SK-N-SH (cell line): ENCODE measurements at places on chromosomes 3 and 15.

DNA sequence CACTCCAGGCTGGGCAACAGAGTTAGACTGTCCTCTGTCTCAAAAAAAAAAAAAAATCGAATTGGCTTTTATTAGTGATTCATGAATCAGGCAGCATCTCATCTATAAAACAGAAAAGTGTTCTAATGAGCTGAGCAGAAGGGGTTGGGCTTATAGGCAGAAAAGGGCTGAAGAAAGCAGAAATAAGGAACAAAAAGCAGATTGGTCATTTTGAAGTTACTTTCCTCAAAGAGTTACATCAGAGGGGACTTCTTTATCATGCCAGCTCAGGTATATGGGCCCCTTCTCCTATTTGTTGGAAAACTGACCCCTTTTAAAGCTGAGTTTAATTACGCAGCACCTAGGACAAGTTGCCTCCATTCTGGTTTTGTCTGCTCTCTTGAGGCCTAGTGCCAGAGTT, 722 bp upstream of the POGLUT1 start:
- peak overlapping the region; percentile 66 for H3K27ac ChIP-seq
- DNase-seq = no peak
- H3K4me1 ChIP-seq = peaks cover 23% of the 10 kb centered on the region
- H3K4me3 ChIP-seq = peak overlapping the region; percentile 79; the same call in 1 of the 2 replicates
- H3K27me3 ChIP-seq = no peaks in the 10 kb centered on the region

GRCh38 chr3:171407759-171408158, 52.4 kb downstream of the TNIK start:
- H3K4me1 ChIP-seq = peaks cover 10% of the 10 kb centered on the region; the same call in 1 of the 2 replicates
- DNase-seq = no peak
- no peak overlapping the region for H3K4me3 ChIP-seq
- peak overlapping the region; percentile 70 for H3K27ac ChIP-seq
- H3K36me3 ChIP-seq = no peaks in the 10 kb centered on the region

- no peaks in the 10 kb centered on the region; the same call in 1 of the 2 replicates for H3K27me3 ChIP-seq
- no peaks in the 10 kb centered on the region; the same call in 1 of the 2 replicates for H3K4me1 ChIP-seq
- no peaks in the 10 kb centered on the region for H3K36me3 ChIP-seq
Measured at GRCh38 chr3:194798486-194798885, 112.8 kb downstream of the FAM43A start.

GRCh38 chr3:120683213-120683612, 1.2 kb upstream of the HGD start:
- no peaks in the 10 kb centered on the region for H3K27me3 ChIP-seq
- H3K4me3 ChIP-seq = no peak overlapping the region
- peaks cover 24% of the 10 kb centered on the region for H3K4me1 ChIP-seq
- no peak overlapping the region for H3K27ac ChIP-seq

- H3K4me3 ChIP-seq = no peak overlapping the region
- H3K4me1 ChIP-seq = peaks cover 21% of the 10 kb centered on the region
- H3K36me3 ChIP-seq = no peaks in the 10 kb centered on the region
- no peaks in the 10 kb centered on the region for H3K27me3 ChIP-seq
- DNase-seq = no peak
Measured at GRCh38 chr15:62509395-62509958, 344.4 kb upstream of the C2CD4B start.

- no peaks in the 10 kb centered on the region for H3K4me1 ChIP-seq
- H3K27me3 ChIP-seq = no peaks in the 10 kb centered on the region
- no peak for DNase-seq
- H3K27ac ChIP-seq = no peak overlapping the region
- H3K36me3 ChIP-seq = peaks cover 3% of the 10 kb centered on the region
Measured at GRCh38 chr3:48623851-48624547, 2.4 kb upstream of the TMEM89 start.

DNA sequence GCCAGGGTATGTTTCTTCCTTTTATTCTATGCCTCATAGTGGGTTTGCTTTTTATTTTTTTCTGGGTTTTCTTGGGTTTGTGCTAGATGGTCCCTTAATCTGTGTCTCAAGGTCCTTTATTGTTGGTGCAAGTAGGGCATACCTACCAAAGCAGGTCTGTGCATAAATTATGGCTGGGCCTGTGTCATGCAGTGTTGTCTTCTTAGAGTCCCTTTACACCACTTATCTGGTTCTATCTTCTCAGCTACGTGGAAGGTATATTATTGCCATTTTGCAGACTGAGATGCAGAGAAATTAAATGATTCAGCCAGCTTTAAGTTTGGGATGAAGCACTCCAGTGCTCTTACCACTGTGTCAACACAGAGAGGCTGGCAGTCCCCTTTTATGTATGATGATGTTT, 293.5 kb upstream of the SOX2 start:
- H3K27me3 ChIP-seq = no peaks in the 10 kb centered on the region
- peaks cover 14% of the 10 kb centered on the region for H3K4me1 ChIP-seq
- H3K27ac ChIP-seq = no peak overlapping the region
- H3K36me3 ChIP-seq = no peaks in the 10 kb centered on the region

GRCh38 chr15:78237146-78237545, 2.8 kb upstream of the ACSBG1 start:
- H3K4me1 ChIP-seq = no peaks in the 10 kb centered on the region
- H3K4me3 ChIP-seq = no peak overlapping the region
- no peak for DNase-seq
- H3K36me3 ChIP-seq = no peaks in the 10 kb centered on the region
- no peak overlapping the region for H3K27ac ChIP-seq

DNA sequence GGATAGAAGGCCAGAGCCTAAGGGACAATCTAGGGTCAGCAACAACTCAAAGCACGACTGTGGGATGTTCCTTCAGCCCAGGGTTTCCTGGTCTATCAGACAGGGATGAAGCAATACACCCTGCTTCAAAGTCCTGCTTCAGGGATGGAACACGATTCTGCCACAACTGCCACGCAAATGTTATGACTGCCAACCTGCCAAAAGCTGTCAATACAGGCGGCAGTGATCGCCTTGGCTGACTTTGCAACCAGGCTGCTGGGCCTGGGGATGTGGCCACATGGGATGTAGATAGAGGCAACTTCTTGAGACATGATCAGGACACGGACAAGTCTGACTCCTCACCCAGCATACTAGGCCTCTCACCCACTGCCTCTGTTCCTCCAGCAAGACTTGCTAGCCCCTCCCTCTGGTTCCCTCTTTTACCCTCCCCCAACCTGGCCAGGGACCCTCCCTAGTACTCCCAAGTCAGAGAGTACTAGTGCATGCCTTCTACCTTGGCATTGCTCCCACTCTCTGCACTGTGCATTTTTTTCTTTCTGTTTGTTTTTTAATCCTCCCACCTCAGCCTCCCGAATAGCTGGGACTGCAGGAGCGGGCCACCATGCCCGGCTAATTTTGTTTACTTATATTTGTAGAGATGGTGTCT, 7.6 kb downstream of the CCDC12 start:
- H3K4me3 ChIP-seq = no peak overlapping the region
- H3K36me3 ChIP-seq = peaks cover 2% of the 10 kb centered on the region; the same call in 1 of the 2 replicates
- no peak overlapping the region for H3K27ac ChIP-seq
- peaks cover 49% of the 10 kb centered on the region; the same call in 1 of the 2 replicates for H3K4me1 ChIP-seq

GRCh38 chr3:179956416-179956830, 80.3 kb downstream of the PEX5L start:
- H3K27me3 ChIP-seq = no peaks in the 10 kb centered on the region
- H3K4me1 ChIP-seq = no peaks in the 10 kb centered on the region
- no peaks in the 10 kb centered on the region for H3K36me3 ChIP-seq

- H3K4me1 ChIP-seq = peaks cover 3% of the 10 kb centered on the region; the same call in 1 of the 2 replicates
- DNase-seq = no peak
- no peak overlapping the region for H3K27ac ChIP-seq
- no peaks in the 10 kb centered on the region for H3K27me3 ChIP-seq
- no peak overlapping the region for H3K4me3 ChIP-seq
Measured at GRCh38 chr3:184002469-184002868, 15.2 kb downstream of the ABCC5 start.

- no peak overlapping the region for H3K4me3 ChIP-seq
- H3K36me3 ChIP-seq = no peaks in the 10 kb centered on the region
- no peaks in the 10 kb centered on the region for H3K27me3 ChIP-seq
- H3K4me1 ChIP-seq = no peaks in the 10 kb centered on the region
Measured at GRCh38 chr3:66481071-66482017, 19.5 kb downstream of the LRIG1 start.

DNA sequence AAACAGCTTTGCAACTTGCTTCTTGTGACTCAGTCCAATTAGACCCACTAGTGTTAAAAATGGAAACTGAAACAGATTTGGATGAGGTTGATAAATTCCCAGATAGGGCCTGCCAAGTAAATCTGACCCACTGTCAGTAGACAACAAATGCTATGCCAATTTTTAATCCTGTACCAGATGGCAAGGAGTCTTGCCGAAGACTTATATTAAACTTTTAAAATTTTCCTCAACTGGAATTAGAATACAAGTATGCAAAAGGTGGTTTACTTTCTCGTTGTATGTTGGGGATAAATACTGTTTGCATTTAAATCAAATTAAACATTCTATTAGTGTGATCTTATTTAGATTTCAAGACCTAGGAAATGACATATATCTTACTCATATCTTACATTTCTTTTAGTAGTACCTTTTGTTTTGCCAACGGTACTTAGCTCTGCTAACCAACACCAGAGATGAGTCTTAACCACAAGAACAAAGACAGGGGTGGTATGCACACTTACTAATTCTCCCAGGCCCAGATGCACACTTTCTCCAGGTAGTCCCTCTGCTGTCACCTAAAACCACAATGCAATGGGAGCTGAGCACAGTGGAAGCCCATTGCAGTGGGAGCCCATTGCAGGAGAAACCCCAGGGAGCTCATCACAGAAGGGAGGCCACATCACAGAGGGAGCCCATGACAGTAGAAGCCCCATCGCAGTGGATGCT, 77.8 kb downstream of the WWTR1 start:
- no peaks in the 10 kb centered on the region for H3K27me3 ChIP-seq
- H3K4me1 ChIP-seq = peaks cover 76% of the 10 kb centered on the region
- no peak for DNase-seq
- H3K36me3 ChIP-seq = no peaks in the 10 kb centered on the region
- H3K27ac ChIP-seq = peak overlapping the region; percentile 48; the same call in 1 of the 2 replicates

- H3K4me3 ChIP-seq = no peak overlapping the region
- 0 out of 2 replicates have a peak, but pooled peaks cover 5% of the 10 kb centered on the region for H3K4me1 ChIP-seq
- no peaks in the 10 kb centered on the region for H3K36me3 ChIP-seq
- no peak overlapping the region for H3K27ac ChIP-seq
- no peak for DNase-seq
Measured at GRCh38 chr3:186825294-186825821, 17.2 kb upstream of the ADIPOQ start.

DNA sequence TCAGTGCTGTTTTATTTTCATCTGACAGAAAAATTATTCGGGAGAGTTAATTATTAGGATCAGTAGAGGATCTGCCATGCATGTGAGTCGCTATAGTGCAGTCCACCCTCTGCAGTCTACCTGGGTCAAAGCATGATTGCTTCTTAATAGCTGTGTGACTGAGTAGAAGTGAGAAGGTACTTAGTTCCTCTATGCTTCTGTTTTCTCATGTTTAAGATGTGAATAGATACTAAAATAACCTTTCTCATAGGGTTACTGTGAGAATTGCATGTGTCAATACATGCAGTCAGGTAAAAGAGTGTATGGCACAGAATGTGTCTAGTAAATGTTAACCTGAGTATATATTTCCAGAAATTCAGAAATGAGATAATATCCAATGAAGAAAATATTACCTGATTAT, 435.7 kb downstream of the NAALADL2 start:
- H3K27ac ChIP-seq = no peak overlapping the region
- no peaks in the 10 kb centered on the region for H3K27me3 ChIP-seq
- DNase-seq = no peak
- no peaks in the 10 kb centered on the region for H3K36me3 ChIP-seq
- no peak overlapping the region for H3K4me3 ChIP-seq

GRCh38 chr3:29349049-29349448, 68.2 kb downstream of the RBMS3 start:
- H3K4me1 ChIP-seq = peaks cover 16% of the 10 kb centered on the region; the same call in 1 of the 2 replicates
- H3K27me3 ChIP-seq = no peaks in the 10 kb centered on the region

DNA sequence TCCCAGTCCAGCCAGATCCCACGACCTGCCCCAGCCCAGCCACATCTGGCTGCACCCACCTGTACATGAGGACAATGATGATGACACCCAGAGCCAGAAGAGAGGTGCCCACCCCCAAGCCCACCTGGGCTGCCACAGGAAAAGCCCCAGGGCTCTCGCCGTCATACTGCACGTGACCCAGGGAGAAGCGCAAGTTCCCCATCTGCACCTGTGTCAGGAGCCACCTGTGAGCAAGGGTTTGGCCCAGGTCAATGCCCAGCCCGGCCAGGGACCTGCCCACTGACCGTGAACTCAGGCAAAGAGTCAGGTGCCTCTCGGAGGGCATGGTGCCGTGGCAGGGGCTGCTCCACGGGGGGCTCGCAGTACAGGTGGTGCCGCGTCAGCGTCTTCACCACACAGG, 16.3 kb downstream of the PLXNB1 start:
- H3K4me3 ChIP-seq = no peak overlapping the region
- H3K4me1 ChIP-seq = no peaks in the 10 kb centered on the region
- no peaks in the 10 kb centered on the region for H3K27me3 ChIP-seq
- H3K27ac ChIP-seq = no peak overlapping the region
- peaks cover 83% of the 10 kb centered on the region; the same call in 1 of the 2 replicates for H3K36me3 ChIP-seq

- DNase-seq = no peak
- H3K36me3 ChIP-seq = no peaks in the 10 kb centered on the region
- no peak overlapping the region for H3K4me3 ChIP-seq
- no peaks in the 10 kb centered on the region for H3K27me3 ChIP-seq
Measured at GRCh38 chr3:133877221-133877620, 18.5 kb downstream of the RAB6B start.

GRCh38 chr3:56980798-56981390, 79.6 kb upstream of the SPATA12 start:
- H3K4me1 ChIP-seq = 0 out of 2 replicates have a peak, but pooled peaks cover 6% of the 10 kb centered on the region
- no peaks in the 10 kb centered on the region for H3K27me3 ChIP-seq
- no peak overlapping the region for H3K4me3 ChIP-seq
- no peak for DNase-seq
- H3K36me3 ChIP-seq = no peaks in the 10 kb centered on the region
- peak overlapping the region; percentile 28 for H3K27ac ChIP-seq

- H3K4me1 ChIP-seq = no peaks in the 10 kb centered on the region
- H3K36me3 ChIP-seq = peaks cover 67% of the 10 kb centered on the region
- peak; percentile 27 for DNase-seq
- no peaks in the 10 kb centered on the region for H3K27me3 ChIP-seq
- H3K4me3 ChIP-seq = no peak overlapping the region
Measured at GRCh38 chr3:112531358-112531781, 30.4 kb downstream of the ATG3 start.

DNA sequence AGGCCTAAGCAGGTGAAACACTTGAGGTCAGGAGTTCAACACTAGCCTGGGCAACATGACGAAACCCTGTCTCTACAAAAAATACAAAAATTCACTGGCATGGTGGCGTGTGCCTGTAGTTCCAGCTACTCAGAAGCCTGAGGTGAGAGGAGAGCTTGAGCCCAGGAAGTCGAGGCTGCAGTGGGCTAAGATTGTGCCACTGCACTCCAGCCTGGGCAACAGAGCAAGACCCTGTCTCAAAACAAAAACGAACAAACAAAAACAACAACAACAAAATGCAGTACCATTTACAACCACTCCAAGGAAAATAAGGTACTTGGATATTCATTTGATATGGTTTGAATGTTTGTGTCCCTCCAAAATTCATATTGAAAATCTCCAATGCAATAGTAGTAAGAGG, 15.6 kb upstream of the TRANK1 start:
- H3K36me3 ChIP-seq = no peaks in the 10 kb centered on the region
- no peaks in the 10 kb centered on the region for H3K27me3 ChIP-seq
- H3K4me3 ChIP-seq = no peak overlapping the region
- DNase-seq = no peak
- H3K27ac ChIP-seq = no peak overlapping the region
- H3K4me1 ChIP-seq = peaks cover 12% of the 10 kb centered on the region; the same call in 1 of the 2 replicates

GRCh38 chr15:70559265-70560239, 203.8 kb downstream of the UACA start:
- no peak overlapping the region for H3K27ac ChIP-seq
- peak; percentile 61 for DNase-seq
- H3K4me3 ChIP-seq = no peak overlapping the region

GRCh38 chr3:114928989-114929640, 218.0 kb downstream of the ZBTB20 start:
- H3K27ac ChIP-seq = no peak overlapping the region
- no peak for DNase-seq
- H3K4me1 ChIP-seq = no peaks in the 10 kb centered on the region
- no peak overlapping the region for H3K4me3 ChIP-seq
